ENCODE measurements at places on chromosomes 3 and 15.

DNA sequence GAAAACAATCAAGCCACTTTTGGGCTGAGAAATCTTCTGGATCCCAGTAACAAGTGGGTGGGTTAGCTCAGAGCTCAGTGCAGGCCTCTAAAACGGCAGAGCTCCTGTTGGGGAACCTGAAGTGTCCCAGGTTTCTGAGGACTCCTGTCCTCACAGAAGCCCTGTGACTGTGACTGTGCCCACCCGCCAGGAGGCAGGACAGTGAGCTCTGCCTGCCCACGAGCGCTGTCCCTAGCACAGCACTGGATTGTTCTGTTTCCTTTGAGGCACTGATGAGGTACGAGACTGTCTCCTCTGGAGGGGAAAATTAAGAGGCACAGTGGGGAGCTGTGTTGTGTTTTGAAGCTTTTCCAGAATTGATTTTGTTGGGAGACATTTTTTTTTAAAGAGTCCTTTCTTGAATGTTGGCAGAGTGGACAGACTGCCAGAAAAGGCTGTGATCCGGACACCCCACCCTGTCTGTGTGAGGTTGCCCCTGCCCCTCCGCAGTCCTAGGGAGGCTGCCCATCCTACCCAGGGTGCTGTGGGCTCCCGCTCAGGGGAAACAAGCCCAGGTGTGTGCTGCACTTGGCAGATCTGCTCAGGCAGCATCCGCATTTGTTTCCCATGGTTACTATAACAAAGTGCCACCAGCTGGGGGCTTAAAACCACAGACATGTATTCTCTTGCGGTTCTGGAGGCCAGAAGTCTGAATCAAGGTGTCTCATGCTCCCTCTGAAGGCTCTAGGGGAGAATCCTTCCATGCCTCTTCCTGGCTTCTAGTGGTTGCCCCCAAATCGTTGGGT lies 66.6 kb upstream of the LARS2 start:
- DNase-seq: no peak

GRCh38 chr3:182521339-182521738 lies 272.0 kb upstream of the ATP11B start:
- DNase-seq: no peak

GRCh38 chr3:104612218-104612617 lies 754.5 kb upstream of the ALCAM start:
- no peak for DNase-seq

DNA sequence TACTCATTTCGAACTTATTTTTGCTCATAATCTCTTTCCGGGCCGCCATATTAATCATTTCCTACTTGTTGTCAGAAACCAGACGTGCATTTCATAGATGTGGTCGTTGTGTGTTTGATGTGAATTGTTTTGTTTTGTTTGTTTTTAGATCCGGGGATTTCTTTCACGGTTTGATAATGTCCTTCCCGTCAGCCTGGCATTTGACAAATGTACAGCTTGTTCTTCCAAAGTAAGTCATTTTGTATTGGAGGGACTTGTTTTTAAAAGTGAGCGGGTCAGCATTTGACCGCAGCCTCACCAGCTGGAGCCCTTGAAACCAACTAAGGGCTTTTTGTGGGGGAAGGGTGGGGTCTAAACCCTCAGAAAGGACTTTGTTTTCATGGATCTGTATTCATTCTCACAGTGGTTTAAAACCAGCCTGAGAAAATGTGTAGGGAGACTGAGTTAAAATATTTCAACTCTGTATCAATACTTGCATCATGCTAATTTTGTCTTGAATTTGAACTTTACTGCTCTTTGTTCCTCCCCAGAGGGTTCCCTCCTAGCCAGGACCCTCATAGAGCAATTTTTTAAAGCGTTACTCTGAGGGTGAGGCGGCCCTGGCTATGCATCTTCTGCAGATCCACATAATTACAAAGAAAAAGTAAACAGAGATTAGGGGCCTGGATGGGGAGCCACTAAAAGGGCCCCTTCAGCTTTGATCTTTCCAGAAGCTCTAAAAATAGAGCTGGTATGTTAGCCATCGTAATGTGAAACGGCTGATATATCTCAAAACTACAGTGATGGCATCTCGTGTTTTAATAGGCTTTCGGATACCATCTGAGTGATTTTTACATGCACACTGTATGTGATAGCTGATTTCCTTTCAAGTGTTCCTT lies 107.9 kb downstream of the ATG7 start:
- no peak for DNase-seq

DNA sequence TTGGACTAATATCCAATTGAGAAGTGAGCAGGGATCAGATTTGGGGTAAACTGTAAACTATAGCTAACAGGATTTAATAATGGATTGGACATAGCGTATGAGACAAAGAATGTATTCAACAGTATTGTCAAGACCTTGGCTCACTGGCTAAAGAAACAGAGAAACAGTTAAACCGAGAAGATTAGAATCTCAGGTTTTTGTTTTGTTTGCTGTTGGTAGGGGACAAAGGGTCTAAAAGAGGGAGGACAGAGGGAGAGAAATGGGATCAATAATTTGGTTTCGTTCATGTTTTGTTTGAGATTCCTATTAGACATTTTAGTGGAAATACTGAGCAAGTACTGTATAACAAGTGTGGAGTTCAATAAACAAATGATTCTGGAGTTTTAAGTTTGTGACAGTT lies 28.6 kb downstream of the CLDN1 start:
- no peak for DNase-seq

DNA sequence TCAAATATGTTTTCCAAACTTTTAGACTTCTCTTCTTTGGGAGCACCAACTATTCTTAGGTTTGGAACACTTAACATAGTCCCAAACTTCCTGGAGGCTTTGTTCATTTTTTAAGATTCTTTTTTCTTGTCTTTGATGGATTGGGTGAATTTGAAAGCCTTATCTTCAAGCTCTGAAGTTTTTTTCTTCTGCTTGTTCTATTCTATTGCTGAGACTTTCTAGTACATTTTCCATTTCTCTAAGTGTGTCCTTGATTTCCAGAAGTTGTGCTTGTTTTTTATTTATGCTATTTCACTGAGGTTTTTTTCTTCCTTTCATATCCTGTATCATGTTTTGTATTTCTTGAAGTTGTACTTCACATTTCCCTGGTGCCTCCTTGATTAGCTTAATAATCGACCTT lies 97.5 kb downstream of the PLSCR2 start:
- DNase-seq: no peak

DNA sequence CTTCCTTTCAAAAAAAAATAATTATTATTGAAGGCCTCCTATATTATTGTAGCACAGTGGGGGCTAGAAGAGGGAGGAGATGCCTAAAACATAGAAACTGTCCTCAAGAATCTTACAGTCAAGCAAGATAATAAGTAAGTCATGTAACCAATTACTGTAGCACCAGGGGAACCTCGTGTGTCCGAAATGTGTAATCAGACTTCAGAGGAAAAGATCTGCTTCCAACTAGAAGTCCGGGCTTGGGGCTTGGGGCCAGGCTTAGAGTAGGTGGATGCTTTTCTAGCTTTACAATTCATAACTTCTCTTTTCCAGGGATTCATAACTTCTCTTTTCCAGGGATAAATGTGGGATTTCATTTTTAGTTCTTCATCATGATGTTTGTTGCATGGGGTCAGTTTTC lies 29.2 kb downstream of the MEIS2 start:
- DNase-seq: no peak

GRCh38 chr3:186621894-186622650 lies 9.2 kb downstream of the AHSG start:
- DNase-seq: no peak

DNA sequence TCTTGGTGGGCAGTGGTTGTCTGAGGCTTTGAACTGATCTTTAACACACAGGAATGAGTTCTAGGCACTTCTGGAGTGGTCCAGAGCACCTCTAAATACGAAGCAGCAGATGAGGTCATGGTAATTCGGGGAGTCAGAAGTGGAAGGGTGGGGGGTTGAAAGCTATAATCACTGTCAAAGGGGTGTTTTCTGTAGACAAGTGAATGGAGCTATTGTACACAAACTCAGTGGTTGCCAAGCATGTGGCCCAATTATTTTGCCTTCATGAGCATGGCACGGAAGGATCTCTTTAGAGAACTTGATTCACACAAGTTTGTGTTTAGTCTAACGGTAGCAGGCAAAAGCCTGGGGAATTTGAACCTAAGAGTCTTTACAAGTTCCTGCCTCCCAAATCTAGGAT lies 6.3 kb downstream of the FRMD5 start:
- no peak for DNase-seq

- DNase-seq: no peak
These were observed 3.9 kb upstream of the MAP1A start for GRCh38 chr15:43513550-43513949.

DNA sequence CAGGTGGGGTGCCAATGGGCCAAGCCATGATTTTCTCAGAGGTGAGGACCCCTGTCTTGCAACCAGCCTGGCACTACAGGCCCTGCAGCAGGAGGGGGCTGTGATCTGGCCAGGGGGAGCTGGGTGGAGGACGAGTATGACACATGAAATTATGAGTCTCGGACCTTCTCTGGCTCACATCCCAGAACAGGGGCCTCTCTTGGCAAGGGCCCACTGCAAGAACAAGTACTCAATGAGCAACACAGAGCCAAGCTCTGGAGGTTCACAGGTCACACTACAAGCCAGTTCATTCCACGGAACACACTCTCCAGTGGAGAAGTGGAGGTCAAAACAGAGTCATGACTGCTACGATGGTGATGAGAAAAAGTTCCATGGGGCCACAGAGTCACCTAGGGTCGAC lies 28.3 kb downstream of the CCDC32 start:
- no peak for DNase-seq

- no peak for DNase-seq
These were observed 27.8 kb downstream of the ALPK3 start for GRCh38 chr15:84844964-84845363.

- no peak for DNase-seq
These were observed 145.6 kb downstream of the LRRC3B start for GRCh38 chr3:26768068-26768651.

DNA sequence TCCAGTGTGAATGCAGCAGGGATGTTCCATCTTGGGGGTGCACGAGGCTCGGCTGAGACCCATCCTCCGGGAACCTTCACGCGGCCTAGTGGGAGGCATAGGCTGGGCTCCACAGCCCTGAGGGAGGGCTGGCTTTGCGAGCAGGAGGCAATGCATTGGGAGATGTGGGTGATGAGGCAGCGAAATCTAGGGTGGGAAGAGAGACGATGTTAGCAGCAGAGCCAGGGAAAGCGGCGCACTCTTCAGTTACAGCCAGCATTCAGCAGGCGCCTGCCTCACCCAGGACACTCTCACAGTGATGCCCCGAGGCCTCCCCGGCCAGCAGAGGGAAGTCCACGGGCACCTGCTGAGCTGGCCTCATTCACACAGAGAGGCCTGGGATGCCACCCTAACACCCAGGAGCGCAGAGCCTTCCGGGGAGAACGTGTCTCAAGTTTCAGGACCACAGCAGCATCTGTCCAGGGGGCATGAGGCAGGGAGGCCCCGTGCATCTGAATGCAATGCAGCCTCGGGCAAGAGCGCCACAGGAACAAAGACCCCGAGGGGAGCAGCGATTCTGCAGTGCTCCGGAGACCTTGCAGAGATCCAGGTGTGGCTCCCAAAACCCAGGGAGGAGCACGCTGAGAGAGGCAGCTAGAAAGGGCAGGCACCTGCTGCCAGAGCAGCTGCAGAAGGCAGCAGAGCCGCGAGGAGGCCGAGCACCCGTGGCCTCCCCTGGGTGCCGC lies 102.4 kb downstream of the NUP210 start:
- DNase-seq: no peak

DNA sequence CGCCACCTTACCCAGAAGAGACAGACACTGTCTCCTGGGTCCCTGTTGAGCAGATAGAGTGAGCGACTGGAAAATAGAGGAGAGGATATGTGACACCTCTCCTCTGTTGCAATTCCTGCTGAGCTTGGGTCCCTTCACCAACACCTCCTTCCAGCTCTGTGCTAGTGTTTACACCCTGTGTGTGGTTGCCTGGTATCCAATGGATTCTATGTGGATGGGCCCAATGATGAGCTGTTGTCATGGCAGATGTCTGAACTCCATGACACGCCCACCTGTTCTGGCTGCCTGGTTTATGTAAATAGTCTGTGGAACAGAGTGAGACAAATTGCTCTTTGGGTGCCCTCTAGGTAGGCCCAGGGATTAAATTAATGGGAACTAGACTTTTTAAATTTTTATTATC lies 23.7 kb downstream of the RBM5 start:
- no peak for DNase-seq

- DNase-seq: no peak
These were observed 41.3 kb upstream of the TNFSF10 start for GRCh38 chr3:172564499-172564898.

GRCh38 chr3:65265511-65265910 lies 577.7 kb upstream of the ADAMTS9 start:
- no peak for DNase-seq

- no peak for DNase-seq
These were observed 316.7 kb upstream of the TBL1XR1 start for GRCh38 chr3:177513815-177514610.

- DNase-seq: no peak
These were observed 1.4 kb upstream of the NECTIN3 start for GRCh38 chr3:111069974-111070771.

DNA sequence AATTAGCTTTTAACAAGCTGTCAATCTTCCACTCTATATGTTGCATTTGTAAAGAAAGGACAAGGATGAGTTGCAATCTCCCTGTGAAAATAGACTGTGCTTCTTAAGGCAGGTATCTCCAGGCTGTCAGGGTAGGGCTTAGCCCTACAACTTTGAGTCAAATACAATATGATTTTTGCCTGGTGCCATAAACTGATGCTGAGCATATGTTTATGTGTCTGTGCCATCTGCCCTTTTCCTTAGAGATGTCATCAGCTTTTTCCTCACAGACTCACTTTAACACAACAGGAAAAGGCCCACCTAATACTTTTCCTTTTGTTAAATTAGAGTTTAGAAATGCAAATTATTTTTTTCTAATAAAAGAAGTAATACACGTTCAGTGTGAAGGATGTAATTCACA lies 548.3 kb downstream of the NLGN1 start:
- no peak for DNase-seq

GRCh38 chr15:51104512-51104911 lies 9.8 kb upstream of the TNFAIP8L3 start:
- no peak for DNase-seq

- DNase-seq: no peak
These were observed 24.6 kb upstream of the LRRFIP2 start for GRCh38 chr3:37198996-37199395.

GRCh38 chr3:73136941-73137340 lies 75.5 kb downstream of the EBLN2 start:
- no peak for DNase-seq
